ENCODE measurements at places on chromosomes 1 and 21.

DNA sequence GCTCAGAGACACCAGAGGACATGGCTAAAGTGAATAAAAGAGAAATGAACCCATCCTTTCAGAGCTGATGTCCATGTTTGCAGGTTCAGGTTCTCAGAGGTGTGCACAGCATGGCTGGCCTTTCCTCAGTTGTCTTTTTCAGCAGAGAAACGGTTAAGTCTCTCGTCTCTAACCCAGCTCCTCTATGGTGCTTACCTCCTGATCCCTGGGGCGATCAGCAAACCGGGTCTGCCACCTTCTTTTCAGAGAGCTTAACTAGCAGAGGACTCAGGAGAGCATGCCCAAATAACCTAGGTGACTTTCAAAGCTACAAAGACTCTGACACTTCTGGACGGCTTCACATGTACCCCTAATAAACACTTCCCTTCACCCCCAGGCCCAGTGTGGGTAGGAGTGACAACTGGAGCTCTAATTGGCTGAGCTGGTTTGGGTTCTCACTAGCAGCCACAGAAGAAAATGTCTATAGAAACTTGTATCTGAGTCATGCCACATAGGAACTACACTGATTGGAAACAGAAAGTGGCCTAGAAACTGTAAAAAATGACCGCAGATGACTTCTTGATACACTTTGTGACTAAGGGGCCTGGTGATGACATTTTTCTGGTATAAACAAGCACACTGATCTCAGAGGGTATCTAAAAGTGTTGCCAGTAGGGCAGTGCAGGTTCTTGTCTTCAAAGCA lies at the start of gene AIM2:
Gene AIM2, minus strand, starts transcription at position 329 of the 682 bp plus-strand sequence. CDS start 3,267 bp downstream, outside the sequence.
- peak; percentile 91 for DNase-seq

- no peak for DNase-seq
Observed at GRCh38 chr1:41626146-41626545, 141.7 kb upstream of the EDN2 start.

GRCh38 chr1:20282533-20282932 lies 8.1 kb upstream of the VWA5B1 start:
- no peak for DNase-seq

GRCh38 chr1:11908095-11908675 lies 18.0 kb downstream of the KIAA2013 start:
- peak; percentile 89 for DNase-seq

GRCh38 chr1:9293533-9294404 lies 1.1 kb downstream of the SPSB1 start:
- DNase-seq: peak; percentile 49

DNA sequence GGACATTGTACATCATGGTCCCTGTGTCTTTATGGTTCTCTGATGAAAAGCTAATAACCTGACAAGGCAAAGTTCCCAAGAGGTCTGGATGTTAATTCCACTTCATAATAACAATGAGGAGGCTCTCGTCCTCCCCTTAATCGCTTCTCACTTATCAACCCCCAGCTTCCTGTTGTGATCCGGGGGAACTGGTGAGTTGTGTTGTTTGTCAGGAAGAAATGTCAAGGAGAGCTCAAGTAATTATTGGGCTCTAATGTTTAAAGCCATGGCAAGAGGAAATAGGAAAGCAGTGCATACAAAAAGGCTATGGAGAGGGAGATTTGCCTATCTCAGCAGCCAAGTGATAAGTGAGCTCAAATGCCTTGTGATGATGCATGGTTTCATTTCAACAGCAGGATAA lies 42.8 kb upstream of the RASAL2 start:
- no peak for DNase-seq

DNA sequence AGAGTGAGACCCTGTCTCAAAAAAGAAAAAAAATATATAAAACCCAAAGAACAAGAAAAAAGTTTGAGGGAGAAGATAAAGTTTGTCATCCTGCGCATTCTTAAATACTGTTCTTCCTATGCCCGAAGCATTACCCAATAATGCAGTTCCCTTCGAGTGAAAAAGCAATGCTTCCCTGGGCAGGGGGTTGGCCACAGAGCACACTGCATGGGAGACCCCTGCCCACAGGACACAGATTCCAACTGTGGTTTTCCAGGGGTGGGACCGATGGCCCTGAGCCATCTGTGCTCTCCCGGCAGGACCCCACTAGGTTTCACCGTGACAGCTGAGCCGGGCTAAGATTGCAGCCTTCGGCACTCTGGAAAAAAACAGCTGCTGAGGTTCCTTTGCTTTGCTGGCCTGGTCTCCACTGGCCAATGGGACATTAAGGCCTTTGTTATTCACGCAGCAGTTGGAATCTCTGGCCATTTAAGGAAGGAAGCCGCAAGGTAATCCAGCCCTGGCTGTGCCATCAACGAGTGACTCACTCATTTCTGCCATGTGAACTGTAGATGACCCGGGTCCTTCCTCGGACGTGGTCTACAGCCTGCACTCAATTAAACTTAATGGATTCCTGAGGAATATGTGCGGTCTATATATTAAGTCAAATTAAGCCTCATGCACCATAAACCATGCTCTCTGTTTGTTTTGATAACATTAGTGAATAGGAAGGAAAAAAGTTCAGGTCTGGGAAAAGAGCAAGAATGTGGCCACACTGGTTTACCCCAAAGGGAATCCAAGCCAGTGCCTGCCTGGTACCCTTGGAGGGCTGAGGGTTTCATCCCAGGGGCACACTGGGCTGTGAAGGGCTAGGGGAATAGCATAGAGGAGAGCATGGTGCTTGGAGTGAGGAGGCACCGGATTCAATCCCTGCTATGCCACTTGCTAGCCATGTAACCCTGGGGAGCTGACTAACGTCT lies 163.2 kb downstream of the ZBTB18 start:
- DNase-seq: no peak

GRCh38 chr1:180939073-180939710 lies 26.5 kb downstream of the KIAA1614 start:
- no peak for DNase-seq

DNA sequence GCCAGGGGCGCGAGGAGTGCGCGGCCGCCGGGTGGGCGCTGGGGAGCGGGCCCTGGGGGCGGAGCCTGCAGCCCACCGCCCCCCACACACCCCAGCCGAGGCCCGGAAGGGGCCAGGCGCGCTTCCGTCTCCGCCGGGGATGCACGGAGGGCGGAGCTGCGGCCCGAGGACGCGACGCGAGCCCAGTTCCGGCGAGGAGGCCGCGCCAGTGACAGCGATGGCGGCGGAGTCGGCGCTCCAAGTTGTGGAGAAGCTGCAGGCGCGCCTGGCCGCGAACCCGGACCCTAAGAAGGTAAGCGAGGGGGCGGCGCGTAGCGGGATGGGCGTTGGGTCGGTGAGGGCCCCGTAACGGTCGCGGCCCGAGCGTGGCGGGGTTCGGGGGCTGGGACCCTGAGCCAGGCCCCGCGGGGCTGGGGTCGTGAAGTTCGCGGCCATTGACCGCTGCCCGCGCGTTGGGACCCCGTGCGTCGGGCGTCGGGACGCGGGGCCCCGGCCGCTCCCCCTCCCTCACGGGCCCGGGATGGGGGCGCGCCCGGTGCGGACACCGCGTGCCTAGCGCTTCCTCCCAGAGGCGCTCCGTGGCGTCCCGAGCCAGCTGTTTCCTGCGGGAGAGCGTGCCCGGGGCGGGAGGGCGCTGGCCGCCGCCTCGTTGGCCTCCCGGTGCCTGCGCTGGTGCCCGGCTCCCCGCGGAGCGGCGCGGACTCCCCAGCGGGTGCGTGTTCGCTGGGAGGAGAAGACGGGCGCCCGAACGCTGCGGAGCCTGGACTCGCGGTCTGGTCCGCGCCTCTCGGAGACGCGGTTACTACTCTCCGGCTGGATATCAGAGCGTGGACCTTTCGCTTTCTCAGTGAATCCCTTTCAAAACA lies at the start of gene ELOA:
Gene ELOA, plus strand, starts transcription at position 185 of the 866 bp plus-strand sequence. Its CDS starts 33 bp downstream, at position 218.
- DNase-seq: peak; percentile 77

GRCh38 chr1:98903261-98903660 lies 101.4 kb downstream of the PLPPR5 start:
- no peak for DNase-seq

DNA sequence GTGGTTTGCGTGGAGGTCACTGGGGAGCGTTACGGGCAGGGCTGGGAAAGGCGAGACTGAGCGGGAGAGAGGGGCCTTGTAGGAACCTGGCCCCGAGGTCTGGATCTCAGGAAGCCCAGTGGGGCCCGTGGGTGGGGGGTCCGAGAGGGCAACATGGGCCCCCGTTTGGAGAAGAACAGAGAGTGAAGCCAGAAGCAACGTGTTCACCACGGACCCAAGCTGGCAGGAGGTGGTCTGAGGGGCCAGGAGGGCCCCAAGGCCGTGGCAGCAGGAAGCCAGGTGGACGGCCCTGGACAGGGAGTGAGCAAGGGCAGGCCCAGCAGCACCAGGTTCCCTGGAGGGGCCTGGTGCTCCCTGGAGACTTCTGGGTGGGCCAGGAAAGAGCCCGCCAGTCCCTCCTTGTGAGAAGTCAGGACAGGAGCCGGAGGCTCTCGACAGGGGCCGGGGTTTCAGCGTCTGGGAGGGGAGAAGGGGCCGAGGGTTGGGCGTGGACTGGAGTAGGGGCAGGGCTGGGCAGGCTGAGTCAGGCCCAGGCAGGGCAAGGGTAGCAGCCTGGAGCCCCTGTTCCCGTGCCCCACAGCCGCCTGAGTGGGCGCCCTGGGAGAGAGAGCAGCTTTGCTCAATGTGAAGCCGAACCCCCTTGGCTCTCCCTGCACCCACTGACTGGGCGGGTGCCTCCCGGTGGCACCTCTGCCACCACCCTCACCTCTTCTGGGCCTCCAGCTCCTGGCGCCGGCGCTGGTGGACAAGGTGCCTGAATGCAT lies 33.5 kb downstream of the CFAP74 start:
- no peak for DNase-seq

- DNase-seq: no peak
Observed at GRCh38 chr1:236144446-236145150, 2.3 kb downstream of the GPR137B start.

DNA sequence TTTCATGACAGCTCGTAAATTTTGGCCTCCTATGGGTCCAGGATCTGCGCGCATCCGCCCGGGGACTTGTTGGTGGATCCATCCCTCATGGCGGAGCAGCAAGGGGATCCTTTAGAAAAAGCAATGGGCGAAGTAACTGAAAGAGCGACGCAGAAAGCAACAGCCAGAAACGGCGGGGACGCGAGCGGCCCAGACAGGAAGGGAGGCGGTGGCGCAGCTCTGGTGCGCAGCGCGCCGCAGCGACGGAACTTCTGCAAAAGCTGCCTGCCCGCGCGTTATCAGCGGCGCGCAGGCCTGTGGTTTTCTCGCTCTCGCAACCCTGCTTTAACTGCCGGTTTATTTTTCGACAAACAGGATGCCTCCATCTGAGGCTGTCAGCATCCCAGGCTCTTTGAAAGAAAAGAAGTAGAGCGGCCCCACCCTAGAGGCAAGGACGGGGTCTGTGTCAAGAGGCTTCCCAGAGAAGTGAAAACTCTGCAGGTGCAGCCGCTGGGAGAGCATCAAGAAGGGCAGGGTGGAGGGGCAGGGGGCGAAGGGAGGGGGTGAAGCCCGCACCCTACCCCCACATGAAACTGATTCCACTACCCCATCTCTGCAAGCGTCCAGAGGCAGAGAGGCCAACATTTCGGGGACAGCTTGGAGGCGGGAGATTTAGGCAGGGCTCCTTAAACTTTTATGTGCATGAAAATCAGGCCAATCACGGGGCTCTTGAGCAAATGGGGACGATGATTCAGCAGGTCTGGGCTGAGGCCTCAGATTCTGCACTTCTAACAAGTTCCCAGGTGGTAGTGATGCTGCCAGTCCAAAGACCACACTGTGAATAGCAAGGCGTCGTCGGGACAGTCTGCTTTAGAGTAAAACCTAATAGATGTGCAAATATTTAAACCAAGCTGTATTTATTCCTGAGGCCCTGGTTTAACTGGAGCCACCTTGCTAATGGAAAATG lies 22.2 kb downstream of the RUNX1 start:
- DNase-seq: peak; percentile 86

DNA sequence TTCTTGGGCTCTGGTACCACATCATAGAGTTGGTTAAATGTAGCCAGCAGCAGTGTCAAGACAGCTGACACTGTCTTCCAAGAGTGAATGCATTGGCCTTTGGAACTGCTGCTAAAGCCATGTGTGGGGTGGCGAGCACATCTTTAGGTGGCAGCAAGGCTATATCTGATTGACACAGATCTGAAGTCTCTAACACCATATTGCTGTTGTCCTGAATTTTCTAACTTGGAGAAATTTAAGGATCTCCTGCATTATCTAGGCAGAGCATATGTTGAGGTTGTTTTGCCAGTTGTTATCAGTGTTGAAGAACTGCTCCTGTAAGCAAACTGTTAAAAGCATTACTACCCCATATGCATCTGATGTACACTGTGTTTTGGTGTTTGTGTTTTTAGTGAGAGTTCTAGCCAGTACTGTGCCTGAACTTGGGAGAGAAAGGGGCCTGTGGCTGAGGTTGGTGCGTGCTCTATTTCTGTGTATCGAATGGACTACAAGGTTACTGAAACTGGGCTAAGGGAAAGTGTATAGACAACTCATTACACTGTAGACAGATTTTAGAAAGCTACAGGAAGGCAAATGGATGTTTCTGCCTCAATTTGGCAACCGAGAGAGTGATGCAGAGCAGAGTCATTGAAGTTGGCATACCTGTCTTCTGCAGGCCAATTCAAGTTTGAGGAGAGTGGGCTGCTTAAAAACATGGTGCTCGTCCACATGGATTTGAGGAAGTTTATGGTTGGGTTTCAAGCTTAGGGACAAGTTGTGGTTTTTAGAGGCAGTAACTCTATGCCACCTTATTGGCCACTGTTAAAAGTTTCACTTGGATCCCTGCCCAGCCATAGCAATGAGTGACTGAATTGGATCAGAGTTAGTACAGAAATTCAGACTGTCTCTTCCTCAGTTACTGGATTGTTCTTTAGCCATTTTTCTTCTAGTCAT lies 16.9 kb downstream of the DYRK3 start:
- no peak for DNase-seq

DNA sequence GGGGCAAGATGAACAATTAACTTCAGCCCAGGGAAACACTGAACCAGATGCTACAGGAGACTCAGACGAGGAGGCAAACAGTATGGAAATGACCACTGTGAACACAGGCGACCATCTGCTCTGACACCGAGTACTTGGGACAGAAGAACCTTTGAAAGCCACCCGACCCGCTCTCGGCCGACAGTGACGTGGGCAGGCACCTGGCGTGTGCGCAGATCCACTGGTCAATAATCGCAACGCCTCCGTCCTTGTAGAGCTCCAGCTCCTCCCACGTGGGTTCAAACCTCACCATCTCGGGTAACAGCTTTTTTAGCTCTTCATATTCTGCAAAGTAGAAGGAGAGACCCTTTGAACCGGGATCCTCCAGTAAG lies 20.3 kb downstream of the POFUT2 start:
- no peak for DNase-seq

GRCh38 chr1:246608616-246609376 lies 42.5 kb downstream of the CNST start:
- DNase-seq: peak; percentile 3
